ENCODE measurements at places on chromosomes 6 and 20. TPM values are rescaled to one million over a fixed set of nuclear protein-coding genes. Genes with fewer than 3 reads are reported as not detected.

DNA sequence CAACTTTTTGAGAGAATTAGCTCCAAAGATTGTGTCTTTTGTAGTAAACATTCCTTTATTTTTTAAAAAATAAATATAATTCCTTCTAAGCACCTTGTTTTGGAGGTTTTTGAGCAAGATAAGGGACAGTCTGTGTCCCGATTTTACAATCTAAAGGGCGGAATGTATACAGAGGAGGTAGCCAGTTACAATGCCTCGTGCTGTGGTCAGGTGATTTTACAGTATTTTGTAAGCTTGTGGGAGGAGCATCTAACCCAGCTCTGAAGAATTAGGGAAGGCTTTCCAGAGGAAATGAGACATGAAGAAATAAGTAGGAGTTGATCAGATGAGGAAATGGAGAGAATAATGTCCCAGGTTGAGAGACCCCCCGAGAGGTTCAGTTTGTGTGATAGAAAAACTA, 1.3 kb downstream of the HINT3 start:
- no peak for DNase-seq

- no peak for DNase-seq
Observed at GRCh38 chr6:104019075-104019753, 840.5 kb downstream of the HACE1 start.

DNA sequence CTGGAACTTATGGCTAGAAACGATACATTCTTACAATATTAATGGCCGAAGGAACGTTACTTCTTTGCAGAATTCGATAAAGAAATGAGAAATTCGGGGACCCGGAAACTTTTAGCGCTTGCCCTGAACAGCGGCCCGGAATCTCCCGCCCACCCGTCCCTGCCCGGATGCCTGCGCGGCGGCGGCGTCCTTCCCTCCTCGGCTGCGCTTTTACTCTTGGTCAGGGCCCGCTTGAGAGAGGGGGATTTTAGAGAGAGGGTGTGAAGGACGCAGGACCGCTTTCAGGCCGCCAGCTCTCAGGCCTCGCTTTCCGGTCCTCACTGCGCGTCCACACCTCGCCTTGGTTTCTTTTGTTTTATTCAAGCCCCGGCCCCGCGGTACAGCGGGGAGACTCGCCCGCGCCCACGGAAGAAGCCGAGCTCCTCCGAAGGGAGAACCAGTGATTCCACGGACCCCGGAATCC, 243.7 kb downstream of the ARID1B start:
- DNase-seq, result no peak

GRCh38 chr6:88586371-88587149, 376.9 kb downstream of the RNGTT start:
- DNase-seq, result no peak

DNA sequence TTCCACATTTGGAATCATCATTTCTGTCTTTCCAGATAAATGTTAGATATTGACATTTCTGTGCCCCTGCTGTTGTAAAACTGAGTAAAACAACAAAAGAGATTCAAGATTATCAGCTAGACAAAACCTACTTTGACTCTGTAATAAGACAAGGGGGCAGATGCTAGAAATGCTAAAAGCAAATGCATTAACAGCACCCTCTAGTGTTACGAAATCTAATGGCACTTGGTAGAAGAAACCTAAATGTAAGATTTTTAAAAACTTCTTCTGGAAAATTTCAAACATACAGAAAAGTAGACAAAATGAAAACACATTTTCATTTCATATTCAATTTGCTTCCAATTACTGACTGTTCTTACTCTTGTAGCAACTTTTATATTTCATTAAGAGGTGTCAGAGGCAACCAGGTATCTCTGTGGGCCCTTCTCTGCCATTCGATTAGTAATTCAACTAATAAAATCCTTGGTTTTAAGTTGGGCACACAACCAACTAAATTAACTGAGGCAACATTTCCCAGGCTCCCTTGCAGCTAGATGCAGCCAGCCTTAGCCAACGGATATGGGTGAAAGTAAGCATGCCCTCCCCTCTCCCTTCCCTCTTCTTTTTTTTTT, 45.0 kb downstream of the SLC23A2 start:
- DNase-seq, result no peak

DNA sequence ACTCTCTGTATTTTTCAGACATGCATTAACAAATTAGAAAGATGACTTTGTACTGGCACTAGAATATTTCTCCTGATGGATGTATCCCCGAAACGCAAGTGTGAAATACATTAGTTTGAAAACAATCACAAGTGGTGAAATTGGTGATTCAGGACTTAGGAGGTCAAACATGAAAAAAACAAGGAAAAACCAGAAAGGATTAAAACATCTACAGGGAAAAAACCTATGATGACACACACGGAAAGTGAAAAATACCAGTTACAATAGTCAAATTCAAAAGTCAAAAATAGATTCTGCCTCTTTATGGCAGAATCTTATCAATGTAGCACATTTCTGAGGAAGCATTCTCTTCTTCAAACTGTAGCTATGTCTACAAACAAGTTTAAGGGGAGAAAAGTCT, 129.0 kb upstream of the SGK1 start:
- no peak for DNase-seq

- no peak for DNase-seq
Observed at GRCh38 chr6:31556307-31556706, 8.9 kb downstream of the NFKBIL1 start.

DNA sequence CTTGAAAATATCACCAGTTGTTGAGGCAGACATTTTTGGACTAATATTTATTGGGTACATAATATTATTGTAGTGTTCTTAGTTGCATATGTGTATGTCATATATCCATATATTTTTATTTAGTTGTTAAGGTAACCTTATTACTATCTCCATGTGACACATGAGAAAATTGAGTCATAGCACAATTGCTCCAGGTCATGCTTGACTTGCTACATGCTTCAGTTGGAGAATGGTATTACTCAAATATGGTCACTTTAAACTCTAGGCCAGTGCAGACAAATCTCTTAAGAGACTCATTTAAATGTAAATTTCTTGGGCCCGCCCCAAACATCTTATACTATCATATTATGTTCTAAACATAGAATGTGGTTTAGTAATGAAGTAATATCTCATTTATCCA, 246.1 kb downstream of the RIMS1 start:
- no peak for DNase-seq

DNA sequence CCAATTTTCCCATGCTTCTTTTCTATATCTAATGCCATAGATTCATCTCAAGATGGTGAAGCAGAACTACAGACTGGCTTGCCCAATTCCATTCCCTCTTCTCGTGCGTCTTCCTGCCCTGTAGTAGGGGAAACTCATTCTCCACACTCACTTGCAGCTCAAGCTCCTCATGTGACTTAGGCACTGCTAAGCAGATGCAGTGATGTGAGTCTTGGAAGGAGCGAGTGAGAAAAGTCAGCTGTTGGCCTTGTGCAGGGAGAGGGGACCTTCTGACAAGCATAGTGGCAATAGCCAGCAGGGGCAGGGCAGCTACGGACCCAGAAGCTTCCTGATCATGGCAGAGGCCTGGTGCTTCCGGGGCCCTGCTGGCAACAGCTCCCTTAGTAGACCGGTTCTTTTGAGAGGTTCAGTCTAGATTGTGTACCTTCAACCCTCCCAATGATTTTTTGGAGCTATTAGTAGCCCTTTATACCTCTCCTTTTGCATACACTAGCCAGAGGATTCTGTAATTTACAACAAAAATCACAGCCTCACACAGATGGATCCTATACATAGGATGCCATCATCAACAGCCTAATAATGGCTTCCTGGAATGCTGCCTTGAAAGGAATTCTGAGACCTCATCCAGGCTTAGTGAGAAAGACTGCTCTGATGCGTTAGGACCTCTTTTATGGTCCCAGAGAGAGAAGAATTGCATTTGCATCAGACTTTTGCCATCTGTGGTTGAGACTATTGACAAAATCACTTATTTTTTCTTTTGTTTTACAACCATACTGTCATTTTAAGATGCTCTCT, 121.5 kb upstream of the RIPOR2 start:
- DNase-seq, result no peak

DNA sequence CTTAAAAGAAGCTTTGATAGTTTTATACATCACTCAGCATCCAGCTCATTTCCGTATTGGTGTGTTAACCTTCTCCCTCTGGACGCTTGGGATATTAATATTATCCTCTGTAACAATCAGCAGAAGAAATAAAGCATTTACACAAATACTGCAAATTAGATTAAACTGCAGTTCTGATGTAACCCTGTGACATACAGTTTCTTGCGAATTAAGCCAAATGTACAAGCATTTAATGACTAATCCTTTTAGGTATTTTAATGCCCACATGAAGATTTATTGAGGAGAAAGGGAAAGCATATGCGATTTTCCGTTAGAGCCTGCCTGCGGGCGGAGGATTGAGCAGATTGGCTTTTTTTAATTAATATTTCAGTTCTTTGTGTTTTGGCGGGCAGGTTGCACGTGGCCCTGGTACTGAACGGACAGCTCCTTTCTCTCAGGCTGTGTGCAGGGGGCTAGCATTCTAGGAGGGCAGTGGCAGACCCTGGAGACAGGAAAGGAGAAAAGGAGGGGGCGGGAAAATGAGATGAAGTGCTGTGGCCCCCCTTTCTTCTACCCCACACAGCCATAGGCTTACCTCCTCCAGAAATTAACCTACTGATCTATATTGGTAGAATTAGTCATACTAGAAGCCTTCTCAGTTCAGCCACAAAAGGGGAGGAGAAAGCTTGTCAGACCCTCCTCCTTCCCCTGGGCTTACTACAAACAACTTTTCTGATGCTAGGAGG, 14.1 kb upstream of the TFAP2D start:
- DNase-seq, result no peak

DNA sequence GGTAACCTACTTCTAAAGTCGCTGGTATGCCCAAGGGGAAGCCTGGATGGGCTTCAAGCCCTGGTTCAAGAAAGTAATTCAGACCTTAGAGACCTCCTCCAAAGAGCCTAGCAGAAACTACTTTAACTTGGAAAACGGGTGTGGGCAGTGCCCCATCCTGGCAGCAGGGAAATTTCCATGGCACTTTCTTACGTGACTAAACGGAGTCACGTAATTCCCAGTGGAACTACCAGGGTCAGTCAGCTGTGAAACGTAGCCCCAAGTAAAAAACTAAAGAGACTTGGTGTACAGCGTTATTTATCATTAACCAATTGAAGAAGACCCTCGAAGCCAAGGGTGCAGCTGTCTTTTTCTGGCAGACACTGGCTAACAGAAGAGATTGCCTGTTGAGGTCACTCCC, 114.0 kb downstream of the RCAN2 start:
- DNase-seq, result no peak

- DNase-seq, result no peak
Observed at GRCh38 chr20:18906046-18906445, 92.5 kb downstream of the SCP2D1 start.

- DNase-seq, result no peak
Observed at GRCh38 chr6:133242637-133243585, 1.8 kb downstream of the EYA4 start.

DNA sequence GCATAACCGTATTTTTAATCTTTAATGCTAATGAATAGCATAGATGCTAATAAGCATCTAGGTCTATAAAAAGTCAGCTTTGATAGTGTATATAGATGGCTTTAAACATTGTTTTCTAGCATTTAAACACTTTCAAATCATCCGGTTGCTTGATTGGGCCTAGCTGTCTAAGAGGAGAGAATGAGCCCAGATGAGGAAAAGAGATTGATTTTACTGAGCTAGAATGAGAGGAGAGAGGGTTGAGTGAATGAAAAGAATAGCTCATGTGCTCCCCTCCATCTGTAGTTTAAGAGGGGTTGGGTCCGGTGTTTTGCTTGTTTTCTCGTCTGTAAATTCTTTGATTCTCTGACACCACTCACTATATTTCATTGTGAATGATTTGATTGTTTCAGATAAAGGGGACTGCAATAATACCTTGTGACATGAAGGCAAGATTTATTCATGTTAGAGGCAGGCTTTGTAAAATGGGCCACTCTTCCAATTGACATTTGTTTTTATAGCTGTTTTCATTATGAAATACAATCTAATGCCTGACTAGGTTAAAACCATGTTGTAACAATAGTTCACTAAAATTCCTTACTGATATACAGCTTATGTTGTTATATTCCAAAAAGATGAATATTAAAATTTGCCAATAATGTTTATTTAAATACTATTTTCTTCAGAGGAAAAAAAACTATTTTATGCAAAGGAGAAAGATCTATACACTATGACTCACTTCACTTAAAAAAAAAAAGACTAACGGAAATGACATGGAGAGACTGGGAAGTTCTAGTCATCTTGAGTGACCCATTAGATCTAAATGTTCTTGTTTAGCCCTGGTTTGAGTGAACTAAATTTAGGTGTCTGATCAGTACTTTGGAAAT, 3.2 kb downstream of the PTPN1 start:
- no peak for DNase-seq

DNA sequence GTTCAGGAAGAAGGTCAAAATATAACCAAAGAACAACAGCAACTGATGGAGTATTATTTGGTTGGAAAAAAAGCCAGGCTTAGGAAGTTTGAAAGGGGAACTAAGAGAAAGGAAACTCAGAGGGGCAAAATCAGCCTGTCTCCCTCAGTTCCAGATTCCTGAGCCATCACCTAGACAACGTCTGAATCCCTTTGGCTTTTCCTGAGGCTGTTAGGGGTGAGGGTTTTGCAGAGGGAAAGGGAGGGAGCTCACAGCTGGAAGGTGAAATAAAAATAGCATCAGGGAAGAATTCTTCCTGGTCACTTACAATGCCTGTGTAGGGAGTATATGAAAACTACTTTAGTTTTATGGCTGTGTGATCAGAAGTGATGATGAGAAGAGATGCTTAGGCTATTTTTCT, 100.5 kb downstream of the SOBP start:
- DNase-seq, result no peak

The LINC00237 gene
- polyA plus RNA-seq, result not detected

The EYS gene
- not detected for polyA plus RNA-seq

The TRIM10 gene
- not detected for polyA plus RNA-seq

The SIRPD gene
- polyA plus RNA-seq, result not detected

The LPA gene
- not detected for polyA plus RNA-seq

The DZANK1 gene
- 1.8 TPM for polyA plus RNA-seq

The POPDC3 gene
- 29.1 TPM for polyA plus RNA-seq

The C20orf141 gene
- polyA plus RNA-seq, result not detected

The MEP1A gene
- not detected for polyA plus RNA-seq

The SERINC1 gene
- 186 TPM for polyA plus RNA-seq

Data from AG04450 (cell line).